Thymus (tissue), 14 donors: ENCODE measurements at places on chromosomes 1 and 21. TPM values are rescaled to one million over a fixed set of nuclear protein-coding genes. Genes with fewer than 3 reads are reported as not detected.

The OR2M3 gene
- not detected for polyA plus RNA-seq

The INSRR gene
- 0.43 TPM for polyA plus RNA-seq

The CLDN17 gene
- 0.41 TPM for polyA plus RNA-seq

The FPGT gene
- 9.0 TPM for polyA plus RNA-seq

The FMN2 gene
- 0.14 TPM for polyA plus RNA-seq

GRCh38 chr1:164343189-164343588 is 215.8 kb upstream of the PBX1 start:
- no peak for DNase-seq

- DNase-seq: no peak
These were observed 54.0 kb downstream of the APP start for GRCh38 chr21:26116456-26117011.

- DNase-seq: no peak
These were observed 175.6 kb upstream of the C1orf174 start for GRCh38 chr1:4075436-4076225.

DNA sequence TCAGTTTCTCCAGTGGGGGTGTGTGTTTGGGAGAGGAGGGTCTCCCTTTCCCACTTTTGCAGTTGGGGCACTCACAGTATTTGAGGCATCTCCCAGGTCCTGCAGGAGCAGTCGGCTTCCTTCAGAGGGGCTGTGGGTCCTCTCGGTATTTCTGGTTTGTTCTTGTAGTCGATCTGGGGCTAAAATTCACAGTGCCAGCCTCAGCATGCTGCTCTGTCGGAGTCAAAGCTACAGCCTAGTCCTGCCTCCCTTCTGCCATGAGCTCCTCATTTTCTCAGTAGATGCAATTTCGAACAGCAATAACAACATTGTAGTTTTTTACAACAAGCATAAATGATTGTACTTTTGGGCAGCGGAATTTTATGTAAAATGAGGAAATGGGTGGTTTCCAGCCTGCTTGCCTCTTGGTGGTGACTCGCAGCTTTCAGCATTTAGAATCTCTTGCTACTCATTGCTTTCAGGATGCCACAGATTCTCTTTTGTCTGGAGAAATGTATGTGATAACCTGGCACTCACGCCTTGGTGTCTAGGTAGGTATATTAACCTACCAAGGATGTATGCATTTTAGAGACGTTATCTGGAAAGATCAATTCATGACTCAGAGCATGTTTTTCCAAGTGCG is 82.4 kb upstream of the C21orf91 start:
- no peak for DNase-seq

GRCh38 chr1:31122741-31123140 is 57.2 kb upstream of the PUM1 start:
- no peak for DNase-seq

- DNase-seq: no peak
These were observed 25.9 kb upstream of the PLA2G2C start for GRCh38 chr1:20212085-20212684.

GRCh38 chr21:42089093-42089631 is 18.0 kb downstream of the UMODL1 start:
- no peak for DNase-seq

DNA sequence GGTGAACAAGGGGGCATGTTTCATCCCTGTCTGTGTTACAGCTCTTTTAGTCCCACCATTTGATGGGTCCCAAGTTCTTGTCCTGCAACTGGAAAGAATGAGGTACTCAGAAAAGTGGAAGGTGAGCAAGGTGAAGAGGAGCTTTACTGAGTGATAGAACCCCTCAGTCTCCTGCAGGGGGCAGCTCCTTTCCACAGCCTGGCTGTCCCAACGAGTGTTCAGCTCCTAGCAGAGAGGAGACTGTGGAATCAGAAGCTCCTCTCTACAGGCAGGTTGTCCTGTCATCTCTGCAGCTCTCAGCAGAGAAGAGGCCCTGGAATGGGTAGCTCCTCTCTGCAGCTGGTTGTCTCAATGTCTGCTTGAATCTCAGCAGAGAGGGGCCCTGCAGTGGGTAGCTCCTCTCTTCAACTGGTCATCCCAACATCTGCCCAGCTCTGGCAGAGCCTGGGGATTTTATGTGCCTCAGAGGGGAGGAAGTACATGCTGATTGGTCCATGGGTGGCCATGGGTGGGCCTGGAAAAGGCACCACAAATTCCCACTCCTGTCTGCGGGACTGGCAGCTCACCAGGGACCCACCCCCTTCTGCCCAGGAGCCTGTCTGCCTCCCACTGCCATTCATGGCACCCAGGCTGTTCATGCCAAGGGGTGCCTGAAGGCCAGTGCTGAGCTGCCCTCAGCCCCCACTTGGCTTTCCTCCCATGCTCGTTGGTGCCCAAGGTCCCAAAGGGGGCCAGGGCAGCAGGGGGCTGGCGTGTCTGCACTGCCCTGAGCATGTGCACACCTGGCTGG is 25.7 kb downstream of the LDLRAD1 start:
- DNase-seq: no peak

GRCh38 chr21:37655611-37656300 is 260.5 kb downstream of the KCNJ6 start:
- no peak for DNase-seq
